ENCODE measurements at places on chromosomes 12 and 14.

DNA sequence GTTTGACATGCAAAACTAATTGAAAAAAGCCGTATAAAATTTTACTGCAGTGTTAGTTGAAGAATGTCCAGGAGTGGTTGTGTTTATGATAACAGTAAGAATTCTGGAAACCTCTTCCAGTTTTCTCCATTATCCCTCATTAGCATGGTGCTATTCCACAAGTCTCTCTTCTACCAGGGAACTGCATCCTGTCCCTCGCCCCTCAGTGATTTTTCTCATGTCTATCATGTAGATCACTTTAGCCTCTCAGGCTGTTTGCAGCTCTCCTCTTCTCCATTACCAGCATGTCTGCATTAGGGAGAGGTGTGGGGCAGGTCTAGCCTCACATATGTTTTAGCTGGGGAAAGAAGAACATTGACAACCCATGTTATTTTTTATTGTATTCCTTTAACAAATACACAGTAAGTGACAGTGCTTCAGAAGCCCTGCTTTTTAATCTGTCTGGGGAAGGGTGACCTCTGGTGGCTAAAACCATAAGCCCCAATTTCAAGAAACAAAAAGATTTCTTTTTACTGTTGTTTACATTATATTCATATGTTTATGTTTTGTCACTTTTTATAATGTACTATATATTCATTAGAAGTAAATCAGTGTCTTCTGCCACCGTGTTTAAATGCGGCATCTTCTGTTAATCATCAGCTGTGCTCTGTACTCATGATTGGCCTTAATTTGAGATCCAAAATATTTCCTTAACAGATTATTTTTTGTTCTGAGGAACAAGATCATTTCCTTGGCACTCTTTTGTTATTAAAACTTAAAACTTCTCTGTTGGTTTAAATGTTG is 70.7 kb downstream of the RASSF8 start:
- peak; percentile 53 for DNase-seq

DNA sequence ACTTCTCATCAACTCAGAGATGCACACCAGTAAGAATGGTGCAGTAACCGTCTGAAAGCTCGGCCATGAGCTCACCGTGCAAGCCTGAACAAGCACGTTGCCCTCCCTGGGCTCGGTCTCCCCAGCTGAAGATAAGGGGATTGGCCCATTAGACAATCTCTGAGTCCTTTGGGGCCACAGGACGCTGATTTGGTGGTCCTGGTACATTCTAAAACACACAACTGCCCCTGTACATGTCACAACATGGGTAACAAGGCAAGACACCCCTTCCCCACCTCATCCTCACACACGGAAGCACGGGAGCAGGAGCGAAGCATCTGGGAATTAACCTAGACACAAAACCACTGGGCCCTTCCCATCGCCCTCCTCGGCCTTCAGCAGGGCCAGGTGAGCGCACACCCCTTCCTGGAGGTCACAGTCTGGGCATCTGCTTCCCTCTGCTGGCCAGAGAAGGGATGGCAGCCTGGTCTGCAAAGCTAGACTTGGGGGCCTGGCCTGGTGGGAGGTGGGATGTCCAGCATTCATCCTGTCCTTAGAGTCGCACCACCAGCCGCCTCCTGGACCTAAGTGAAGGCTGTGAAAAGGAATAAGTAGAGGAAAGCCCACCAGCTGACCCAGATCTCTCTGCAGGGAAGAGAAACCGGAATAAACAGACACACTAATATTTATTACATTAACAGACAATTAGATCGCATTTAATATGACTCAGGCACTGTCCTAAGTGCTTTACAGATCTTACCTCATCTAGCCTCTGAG is 18.9 kb upstream of the SMUG1 start:
- DNase-seq: peak; percentile 61

DNA sequence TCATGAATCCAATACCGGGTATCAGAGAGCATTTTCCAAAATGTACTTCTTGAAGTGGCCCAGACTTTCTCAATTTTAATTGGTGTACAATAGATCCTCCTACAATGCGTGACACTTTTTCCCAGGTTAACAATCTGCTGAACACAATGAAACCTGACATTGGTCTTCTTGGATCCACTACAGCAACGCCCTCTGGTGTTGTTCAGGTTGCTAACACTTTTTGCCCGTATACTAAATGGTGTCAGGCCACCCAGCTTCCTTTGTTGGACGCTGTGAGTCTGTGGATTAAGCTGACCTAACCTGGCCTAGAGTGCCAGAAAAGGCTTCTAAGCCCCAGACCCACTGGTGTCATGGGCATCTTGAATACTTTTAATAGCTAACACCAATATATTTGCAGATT is 89.2 kb downstream of the KCNK10 start:
- no peak for DNase-seq

- no peak for DNase-seq
Measured at GRCh38 chr12:25337916-25338315, 87.2 kb upstream of the KRAS start.

GRCh38 chr14:28756884-28757570 is 9.6 kb upstream of the FOXG1 start:
- peak; percentile 47 for DNase-seq

DNA sequence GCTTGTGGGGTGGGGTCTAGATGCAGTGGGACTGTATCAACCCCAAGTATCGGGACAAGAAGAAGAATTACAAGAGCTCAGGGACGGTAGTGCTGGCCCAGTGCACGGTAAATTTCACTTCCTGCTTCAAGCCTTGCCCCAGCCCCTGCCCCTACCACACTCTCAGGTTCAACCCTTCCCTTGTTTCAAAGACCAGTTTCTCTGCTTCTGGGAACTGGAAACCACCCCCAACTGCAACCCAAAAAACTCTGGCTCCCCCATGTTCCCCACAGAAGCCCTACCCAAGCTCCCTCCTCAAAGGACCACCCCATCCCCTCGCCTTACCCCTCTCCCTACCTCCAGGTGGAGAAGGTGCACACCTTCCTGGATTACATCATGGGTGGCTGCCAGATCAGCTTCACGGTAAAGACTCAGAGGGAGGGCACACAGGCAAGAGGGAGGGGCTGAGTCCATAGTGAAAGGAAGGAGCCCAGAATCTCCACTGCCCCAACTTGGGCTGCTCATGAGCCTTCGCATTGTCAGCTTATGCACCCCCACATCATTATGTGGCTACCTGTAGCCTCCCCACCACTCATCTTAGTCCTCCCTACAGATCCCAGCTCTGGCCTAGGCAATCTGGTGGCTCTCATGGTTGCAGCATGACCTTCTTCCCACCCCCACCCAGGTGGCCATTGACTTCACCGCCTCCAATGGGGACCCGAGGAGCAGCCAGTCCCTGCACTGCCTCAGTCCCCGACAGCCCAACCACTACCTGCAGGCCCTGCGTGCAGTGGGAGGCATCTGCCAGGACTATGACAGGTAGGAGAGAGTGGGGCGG is 4.3 kb downstream of the CPNE6 start:
- DNase-seq: no peak

GRCh38 chr12:47808050-47808449 is 11.7 kb downstream of the HDAC7 start:
- peak; percentile 60 for DNase-seq

GRCh38 chr12:3641428-3642018 is 111.4 kb downstream of the CRACR2A start:
- DNase-seq: peak; percentile 78

DNA sequence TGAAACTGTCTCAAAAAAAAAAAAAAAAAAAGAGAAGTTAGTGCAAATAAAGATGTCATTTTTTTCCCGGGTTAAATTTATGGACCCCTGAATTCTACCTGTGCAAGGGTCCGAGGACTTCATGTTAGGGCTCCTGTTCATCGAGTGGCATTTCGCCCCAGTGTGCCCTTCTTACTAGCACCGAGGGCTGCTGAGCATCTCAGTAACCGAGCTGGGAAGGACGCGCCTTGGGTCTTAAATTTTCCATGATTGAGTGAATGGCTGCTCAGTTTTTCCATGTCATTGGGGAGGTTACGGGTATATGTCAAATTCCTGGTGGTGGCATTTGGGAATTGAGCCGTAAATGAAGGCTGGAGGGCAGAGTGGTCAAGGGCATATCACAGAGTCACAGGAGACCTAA is 34.9 kb upstream of the MAP1LC3B2 start:
- no peak for DNase-seq

DNA sequence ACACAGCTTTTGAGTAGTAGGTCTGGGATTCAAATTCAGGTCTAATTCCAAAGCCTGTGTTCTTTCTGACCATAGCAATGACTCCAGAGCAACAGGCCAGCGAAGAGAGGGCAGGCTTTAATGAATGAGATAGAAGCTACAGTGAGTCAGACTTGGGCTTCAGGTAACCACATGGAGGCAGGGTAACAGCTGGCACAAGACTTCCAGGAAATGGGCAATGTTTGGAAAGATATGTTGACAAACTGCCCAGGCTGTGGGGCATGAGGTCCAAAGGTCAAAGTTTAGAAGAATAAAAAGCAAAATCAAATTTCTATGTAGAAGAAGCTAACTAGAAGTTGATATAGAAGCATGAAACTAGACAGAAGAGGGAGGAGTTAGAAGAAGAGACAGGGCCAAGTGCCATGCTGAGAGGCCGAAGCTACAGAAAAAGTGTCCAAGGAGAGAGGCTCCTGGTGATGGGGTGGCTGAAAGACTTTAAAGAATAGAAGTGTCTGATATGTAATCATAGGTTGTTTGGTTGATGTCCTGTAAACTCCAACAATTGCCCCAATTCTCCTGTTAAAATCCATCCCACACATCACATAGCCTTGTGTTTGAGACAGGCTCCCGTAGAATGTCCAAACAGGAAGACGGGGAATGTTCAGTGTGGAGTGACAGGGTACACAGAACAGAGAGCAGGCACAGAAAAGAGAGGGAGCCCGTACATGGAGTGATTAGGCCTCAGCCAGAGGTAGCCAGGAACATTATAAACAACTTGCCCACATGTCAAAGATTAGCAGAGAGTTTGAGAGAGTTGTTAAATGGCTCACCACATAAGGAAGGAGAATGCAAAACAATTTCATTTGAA is 384.7 kb downstream of the CCDC91 start:
- DNase-seq: no peak

- no peak for DNase-seq
Measured at GRCh38 chr14:85811340-85811739, 281.4 kb downstream of the FLRT2 start.

GRCh38 chr12:120116792-120117651 is 469 bp upstream of the RAB35 start:
- DNase-seq: peak; percentile 93

DNA sequence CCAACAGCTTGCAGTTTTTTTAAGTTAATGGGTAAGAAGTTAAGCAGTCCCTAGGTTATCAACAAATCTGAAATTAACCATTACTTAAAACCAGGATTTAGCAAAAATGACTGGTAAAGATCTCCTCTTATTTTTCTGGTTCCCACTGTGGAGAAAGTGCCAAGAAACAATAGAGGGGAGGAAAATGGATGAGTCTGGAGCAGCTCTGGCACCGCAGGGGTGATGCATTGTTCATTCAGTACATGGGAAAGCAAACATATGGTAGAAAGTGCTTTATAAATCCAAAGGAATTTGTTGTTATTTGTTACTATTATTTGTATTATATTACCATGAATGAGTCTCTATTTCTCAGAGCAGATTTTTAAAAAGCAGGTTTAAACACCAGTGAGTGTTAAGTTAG is 92.2 kb downstream of the DYRK2 start:
- DNase-seq: peak; percentile 41

Measured in fibroblast of skin of right biceps (primary cell).